ENCODE measurements at places on chromosomes 11 and 22. TPM values are rescaled to one million over a fixed set of nuclear protein-coding genes. Genes with fewer than 3 reads are reported as not detected.

GRCh38 chr11:47216121-47216798 is 1.5 kb downstream of the DDB2 start:
- peak overlapping the region; percentile 86 for H3K27ac ChIP-seq
- peaks cover 65% of the 10 kb centered on the region for H3K4me1 ChIP-seq
- H3K36me3 ChIP-seq: peaks cover 12% of the 10 kb centered on the region
- peak overlapping the region; percentile 70 for H3K4me3 ChIP-seq

DNA sequence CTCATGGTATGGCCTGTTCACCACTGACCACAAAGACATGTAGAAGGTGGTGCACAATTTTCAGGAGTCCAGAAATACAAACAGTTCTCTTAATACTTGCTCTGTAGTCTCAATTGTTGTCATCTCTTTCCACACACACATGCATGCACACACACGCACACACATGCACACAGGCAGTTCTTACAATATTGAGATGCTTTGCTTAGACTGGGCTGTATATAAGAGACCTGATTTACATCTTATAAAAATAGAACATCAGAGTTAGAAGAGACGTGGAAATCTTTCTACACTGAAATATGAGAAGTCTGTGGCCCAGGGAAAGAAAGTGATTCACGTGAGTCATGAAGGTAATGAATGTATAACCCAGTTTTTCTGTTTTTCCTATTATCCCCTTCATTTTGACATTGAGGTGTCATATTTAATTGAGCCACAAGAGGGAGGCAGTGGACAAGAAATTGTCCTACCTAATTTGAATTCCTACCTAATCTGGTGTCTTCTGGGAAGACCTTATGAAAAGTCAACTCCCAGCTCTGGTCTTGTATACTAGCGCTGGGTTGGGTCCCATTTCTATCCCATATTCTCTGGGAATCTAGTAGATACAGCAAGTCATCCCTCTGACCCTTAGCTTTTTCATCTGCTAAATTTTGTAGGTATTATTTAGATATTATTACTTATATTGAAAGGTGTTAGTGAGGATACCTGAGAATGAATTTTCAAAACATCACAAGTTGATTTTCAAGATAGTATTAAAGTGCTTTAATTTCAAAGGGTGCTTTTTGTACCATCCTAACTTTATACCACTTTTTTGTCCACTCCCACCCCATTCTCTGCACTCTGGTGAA is 14.9 kb upstream of the MS4A4A start:
- H3K4me3 ChIP-seq: no peak overlapping the region
- no peak overlapping the region for H3K27ac ChIP-seq
- no peaks in the 10 kb centered on the region for H3K4me1 ChIP-seq
- DNase-seq: peak; percentile 8

DNA sequence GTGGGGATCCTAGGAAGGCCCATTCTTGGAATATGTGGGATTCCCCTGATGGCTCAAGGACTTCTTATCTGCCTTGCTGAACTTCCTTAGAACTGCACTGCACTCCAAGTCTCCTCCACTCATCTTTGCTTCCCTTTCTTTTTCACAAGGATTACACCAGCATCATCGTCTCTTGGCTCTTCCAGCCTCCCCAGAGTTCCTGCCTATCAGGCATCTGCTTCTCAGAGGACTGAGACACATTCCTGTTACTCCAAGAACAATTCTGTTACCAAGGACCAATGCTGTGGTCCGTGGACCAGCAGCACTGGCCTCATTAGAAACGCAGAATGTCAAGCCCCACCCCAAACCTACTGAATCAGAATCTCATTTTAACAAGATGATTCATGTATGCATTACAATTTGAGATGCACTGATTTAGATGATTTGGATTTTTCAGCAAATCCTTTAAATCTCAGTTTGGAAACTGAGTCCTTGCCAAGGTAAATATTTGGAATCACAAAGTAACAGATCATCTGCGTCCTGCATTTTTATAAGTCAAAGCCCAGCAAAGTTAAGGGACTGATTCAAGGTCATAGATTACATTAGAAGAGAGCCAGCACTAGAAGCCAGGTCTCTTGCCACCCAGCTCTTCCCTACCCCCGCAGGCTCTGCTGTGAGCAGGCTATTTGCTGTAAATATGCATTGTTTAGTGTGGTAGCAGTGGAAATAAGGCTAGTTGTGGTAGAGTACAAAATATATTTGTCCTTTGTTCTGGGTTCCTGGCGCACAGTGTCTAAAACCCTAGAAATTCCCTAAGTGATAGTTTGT is 110.9 kb downstream of the SWAP70 start:
- H3K4me1 ChIP-seq: no peaks in the 10 kb centered on the region
- no peak overlapping the region for H3K4me3 ChIP-seq
- no peaks in the 10 kb centered on the region for H3K27me3 ChIP-seq
- peaks cover 2% of the 10 kb centered on the region for H3K36me3 ChIP-seq
- H3K27ac ChIP-seq: no peak overlapping the region

RAB36 gene
- total RNA-seq: 0.20 TPM

- no peaks in the 10 kb centered on the region for H3K27me3 ChIP-seq
- no peak overlapping the region for H3K4me3 ChIP-seq
- no peaks in the 10 kb centered on the region for H3K4me1 ChIP-seq
- no peak for DNase-seq
- no peak overlapping the region for H3K27ac ChIP-seq
- no peaks in the 10 kb centered on the region for H3K36me3 ChIP-seq
Observed at GRCh38 chr11:78691215-78691614, 116.6 kb upstream of the NARS2 start.
